ENCODE measurements at places on chromosomes 12 and 14.

DNA sequence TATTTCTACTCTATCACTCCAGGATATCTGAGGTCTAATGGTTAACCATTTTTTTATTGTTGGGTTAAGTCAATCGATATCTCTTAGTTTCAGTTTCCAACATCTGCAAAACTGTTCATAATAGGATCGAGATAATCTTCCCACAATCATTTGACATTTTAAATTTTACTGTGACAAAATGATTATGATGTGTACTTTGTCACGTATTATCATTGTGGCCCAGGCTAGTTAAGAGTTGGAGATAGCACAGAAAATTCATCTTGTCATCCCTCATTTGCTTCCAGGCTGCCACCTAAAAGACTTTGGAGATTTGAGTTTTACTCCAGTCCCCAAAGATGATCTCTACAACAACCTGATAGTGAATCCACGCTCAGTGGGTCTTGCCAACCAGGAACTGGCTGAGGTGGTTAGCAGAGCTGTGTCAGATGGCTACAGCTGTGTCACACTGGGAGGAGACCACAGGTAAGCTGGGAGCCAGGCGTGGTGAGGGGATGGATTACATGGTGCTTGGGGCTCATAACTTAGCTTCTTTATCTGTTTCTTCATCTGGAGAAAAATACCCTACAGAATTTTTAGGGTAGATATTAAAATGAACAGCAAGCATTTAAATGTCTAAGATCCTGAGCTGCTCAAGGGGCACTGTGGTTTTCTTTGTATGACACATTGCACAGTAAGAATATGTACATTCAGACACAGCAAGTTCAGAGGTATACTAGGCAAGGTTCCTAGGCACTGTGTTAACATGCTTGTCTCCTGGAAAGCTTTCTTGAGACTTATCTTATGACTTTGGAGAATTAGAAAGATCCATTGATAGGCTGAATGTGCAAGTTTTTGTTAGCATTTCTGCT lies 22.4 kb downstream of the ARG2 start:
- no peak for DNase-seq

GRCh38 chr14:103001651-103002396 lies 55.5 kb downstream of the CDC42BPB start:
- DNase-seq: no peak

DNA sequence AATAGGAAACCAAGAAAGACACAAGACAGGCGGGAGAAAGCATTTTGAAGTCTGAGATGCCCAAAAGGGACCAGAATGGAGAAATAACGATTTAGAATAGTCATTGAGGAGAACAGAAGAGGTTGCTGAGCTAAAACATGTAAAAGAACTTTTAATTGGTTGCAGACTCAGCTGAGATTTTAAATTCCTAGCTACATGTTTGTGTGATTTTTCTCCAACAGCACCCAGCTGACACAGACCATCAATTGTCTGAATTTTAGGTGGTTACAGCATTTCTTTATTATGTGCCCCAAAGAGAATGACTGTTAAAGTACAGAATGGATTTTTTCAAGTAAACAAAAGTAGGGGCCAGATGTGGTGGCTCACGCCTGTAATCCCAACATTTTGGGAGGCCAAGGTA lies 50.3 kb downstream of the BAZ1A start:
- no peak for DNase-seq

- DNase-seq: no peak
Measured at GRCh38 chr14:99256483-99256874, 15.5 kb downstream of the BCL11B start.

GRCh38 chr14:56170028-56170427 lies 51.8 kb downstream of the PELI2 start:
- no peak for DNase-seq

Measured in stimulated activated CD8-positive, alpha-beta memory T cell treated with anti-CD3 and anti-CD28 coated beads, Interleukin-4, amount 100 ng/mL, for 24 hours (primary cell).